Left hindlimb (tissue), 1 donor: ENCODE measurements at places on chromosomes 13 and 19.

DNA sequence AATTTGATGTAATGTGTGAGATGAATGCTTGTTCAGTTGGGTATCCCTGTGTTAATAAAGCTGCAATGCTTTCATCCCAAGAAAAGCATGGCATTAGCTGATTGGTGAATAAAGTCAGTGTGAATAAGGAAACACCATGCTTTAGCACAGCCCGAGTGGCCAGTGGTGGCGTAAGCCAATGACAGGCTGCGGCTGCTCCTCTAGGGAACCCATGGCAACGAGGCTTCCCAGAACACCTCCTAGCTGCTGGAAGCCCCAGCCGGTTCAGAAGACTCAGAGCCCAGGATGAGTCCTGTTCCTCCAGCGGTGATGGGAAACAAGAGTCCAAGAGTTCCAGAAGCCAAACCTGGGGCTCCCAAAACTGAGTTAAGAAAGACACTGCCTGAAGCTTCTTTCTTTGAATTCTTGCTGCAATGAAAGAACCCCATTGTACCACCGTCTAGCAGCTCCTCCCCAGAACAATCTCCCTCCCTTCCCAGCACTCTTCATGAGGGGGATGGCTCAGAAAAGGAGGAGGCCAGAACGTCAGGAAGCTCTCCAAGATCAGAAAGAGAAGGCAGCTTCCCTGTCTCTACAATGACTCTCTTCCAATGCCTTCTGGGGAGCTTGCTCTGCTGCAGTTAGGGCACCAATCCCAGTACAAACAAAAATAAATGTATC lies 58.2 kb downstream of the TSHZ3 start:
- DNase-seq: no peak

DNA sequence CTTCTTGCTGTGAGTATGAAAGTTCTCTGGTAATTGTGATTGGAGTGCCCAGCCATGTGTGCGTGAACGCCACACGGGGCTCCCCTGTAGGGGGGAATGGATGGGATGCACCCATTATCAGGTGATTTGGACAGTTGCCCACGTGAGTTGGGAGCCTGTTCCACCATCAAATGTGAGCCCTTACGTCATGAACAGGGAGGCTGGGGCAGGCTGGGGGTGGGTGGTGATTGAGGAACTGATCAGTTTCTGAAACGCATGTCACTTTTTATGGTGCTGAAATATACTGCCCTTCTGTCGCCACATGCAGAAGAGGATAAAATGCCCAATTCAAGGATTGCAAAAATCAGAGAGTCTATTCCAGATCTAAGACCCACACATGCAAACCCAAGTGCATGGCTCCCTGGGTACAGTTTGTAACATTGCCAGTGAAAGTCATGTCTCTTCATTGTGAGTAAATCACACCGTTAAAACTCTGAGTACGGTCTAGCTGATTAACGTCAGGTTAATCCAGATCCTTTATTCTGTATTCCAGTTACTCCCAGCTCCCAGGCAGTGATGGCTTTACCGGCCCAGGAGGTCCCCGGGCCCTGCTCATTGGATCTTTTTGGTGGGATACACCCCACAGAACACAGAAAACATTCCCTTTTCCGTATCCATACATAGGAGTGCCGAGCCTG lies 90.2 kb downstream of the RAB20 start:
- DNase-seq: no peak

GRCh38 chr13:101267656-101268055 lies 148.7 kb downstream of the NALCN start:
- DNase-seq: no peak

- no peak for DNase-seq
Measured at GRCh38 chr13:26563713-26564112, 6.2 kb downstream of the WASF3 start.

DNA sequence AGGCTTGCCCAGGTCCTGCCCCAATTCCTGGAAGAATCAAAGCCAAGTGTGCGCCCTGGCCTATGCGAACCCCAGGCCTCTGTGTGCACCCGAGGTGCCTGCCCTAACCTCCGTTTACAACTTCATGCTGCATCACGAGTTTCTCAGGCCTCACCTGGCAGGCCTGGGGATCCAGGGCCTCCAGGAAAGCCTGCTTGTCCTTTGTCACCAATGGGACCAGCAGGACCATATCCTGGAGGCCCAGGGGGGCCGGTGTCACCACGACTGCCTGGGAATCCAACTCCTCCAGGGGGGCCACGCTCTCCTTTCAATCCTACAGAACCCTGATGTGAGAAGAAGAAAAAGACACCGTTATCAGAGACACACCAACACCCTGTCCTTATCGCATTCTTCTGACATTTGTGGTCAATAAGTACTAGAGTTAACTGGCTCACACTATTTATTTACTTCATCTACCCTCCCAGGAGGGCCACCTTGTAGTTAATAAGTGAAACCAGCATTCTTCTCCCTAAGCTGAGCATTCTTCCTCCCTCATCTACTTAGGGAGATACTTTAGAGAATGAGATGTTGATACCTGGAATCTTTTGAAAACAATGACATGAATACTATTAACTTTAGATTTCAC lies 120.6 kb downstream of the COL4A1 start:
- DNase-seq: no peak
